ENCODE measurements at places on chromosomes 13 and 19.
A peak's percentile ranks its signal among the peaks of the same experiment; 100 is the strongest.

- peak; percentile 64 for DNase-seq
Observed at GRCh38 chr13:98507282-98507797, 69.6 kb downstream of the STK24 start.

DNA sequence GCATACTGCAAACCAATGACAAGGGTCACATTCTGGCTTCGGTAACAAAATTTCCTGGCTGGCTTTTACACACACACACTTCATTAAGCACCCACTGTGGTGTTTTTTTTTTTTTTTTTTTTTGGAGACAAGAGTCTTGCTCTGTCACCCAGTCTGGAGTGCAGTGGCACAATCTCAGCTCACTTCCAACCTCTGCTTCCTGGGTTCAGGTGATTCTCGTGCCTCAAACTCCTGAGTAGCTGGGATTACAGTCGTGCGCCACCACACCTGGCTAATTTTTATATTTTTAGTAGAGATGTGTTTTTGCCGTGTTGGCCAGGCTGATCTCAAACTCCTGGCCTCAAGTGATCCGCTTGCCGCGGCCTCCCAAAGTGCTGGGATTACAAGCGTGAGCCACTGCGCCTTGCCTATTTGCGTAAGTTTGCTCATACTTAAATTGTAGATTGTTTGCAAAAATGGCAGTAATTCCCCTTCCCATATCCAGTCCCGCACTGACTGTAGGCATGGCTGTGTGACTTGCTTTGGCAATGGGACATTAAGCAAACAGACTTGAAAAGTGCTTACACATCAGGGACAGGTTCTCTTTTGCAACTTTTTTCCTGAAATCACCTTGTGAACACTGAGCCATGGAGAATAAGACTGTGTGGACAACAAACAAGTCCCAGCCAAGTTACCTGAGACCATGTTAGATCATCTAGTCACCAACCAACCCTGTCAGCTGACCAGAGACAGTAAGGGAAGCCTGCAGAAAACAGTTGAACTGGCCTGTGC lies 42.1 kb upstream of the EBPL start:
- DNase-seq = peak; percentile 6

GRCh38 chr19:45645631-45646344 lies 6.6 kb upstream of the EML2 start:
- DNase-seq = peak; percentile 98

- DNase-seq = no peak
Observed at GRCh38 chr19:28823338-28823961, 389.5 kb downstream of the UQCRFS1 start.

- no peak for DNase-seq
Observed at GRCh38 chr19:30504272-30504671, 132.1 kb downstream of the ZNF536 start.

GRCh38 chr13:103187721-103188156 lies 121.5 kb upstream of the SLC10A2 start:
- no peak for DNase-seq

DNA sequence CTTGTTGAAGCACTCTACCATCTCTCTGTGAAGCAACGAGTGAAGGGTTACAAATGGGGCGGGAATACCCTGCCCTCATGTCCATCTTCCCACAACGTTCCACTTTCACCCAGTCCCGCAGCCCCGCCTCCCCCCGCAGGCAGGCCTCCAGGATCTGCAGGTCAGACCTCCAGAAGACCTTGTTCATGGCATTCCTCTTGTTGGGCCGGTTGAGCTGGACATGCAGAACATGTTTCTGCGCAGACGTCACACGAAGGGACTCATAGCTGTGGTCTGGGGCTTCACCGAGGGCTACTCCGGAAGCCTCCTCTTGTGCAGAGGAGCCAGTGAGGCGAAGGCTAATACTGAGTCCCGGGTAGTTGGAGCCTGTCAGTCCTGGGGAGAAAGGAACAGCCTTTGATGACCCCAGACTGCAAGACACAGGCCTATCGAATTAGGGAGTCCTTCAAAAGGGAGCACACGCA lies 420 bp downstream of the ECH1 start:
- peak; percentile 99 for DNase-seq

GRCh38 chr19:38514812-38515633 lies 81.5 kb downstream of the RYR1 start:
- DNase-seq = peak; percentile 63

GRCh38 chr13:61339054-61339621 lies 76.5 kb downstream of the PCDH20 start:
- DNase-seq = no peak

GRCh38 chr13:42001580-42001979 lies 40.7 kb upstream of the VWA8 start:
- DNase-seq = peak; percentile 81

GRCh38 chr19:19304186-19304965 lies 15.9 kb downstream of the SUGP1 start:
- no peak for DNase-seq

GRCh38 chr19:7516333-7516732 lies 430 bp downstream of the ZNF358 start:
- no peak for DNase-seq

GRCh38 chr13:108494991-108495645 lies 134.3 kb upstream of the MYO16 start:
- DNase-seq = peak; percentile 26

GRCh38 chr19:7845390-7846154 lies 15.6 kb downstream of the EVI5L start:
- DNase-seq = no peak

DNA sequence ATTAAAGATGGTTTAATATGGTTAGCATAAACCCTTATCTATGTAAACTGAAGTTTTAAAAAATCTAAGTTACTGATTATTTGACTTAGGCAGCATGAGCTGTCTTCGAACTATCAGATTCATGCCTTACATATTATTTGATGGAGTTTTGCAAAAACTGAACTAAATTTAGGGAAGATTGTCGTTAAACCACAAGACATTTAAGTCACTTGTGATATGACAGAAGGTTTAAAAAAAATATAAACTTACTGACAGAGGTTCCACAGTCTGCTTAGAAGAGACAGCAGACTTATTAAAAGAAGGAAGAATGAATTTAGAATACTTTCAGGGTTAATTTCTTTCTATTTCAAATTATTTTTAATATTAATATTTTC lies 110.9 kb upstream of the FRY start:
- DNase-seq = no peak

DNA sequence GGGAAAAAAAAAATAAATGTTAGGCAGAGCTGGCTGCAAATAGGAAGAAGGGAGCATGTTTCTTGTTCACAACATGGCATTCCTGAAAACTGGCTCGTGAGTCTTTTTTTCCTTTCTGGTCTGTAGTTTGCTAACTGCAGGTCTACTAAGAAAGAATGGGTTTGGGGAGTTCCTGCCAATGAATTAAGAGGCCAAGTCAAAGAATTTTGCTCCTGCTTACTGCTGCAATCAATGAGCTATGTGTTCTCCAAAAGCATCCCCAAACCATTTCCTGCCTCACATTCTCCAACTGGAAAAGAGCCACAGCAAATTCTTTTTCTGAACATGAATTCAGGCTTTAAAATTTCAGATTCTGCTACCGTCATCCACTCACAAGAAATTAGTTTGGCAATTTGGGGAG lies 88.6 kb downstream of the DCT start:
- peak; percentile 7 for DNase-seq

DNA sequence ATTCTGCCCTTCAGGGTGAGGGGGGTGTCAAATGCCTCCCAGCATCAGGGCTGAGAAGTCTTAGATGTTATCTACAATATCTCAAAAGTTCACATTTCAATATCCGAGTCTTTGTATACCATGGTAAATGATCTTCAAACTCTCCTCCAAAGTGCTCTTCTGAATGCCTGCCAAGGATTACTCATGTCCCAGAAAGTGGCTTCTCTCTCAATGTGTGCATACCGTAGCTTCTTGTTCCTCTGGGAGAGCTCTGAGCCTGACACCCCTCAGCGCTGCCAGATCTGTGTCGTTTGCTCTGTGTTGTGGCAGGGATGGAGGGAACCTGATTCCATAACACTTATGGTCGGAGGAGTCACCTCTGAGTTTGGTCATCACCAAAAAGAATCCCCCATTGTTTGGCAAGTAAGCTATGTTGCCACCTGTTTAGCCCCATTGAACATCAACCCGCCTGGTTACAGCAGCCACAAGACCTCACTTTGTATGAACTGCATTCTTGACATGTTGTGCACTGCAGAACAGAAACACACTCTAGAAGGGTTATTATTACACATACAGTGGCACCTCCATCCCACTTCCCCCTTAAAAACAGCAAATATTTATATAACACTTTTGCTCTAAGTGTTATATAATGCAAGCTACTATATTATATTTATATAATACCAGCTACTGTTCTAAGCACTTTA lies 163.1 kb upstream of the MIR17HG start:
- DNase-seq = peak; percentile 4
